CD4-positive, alpha-beta T cell treated with Interleukin-15 for 4 hours (primary cell): ENCODE measurements at places on chromosomes 7 and 10.

GRCh38 chr10:24128066-24128730 lies 80.7 kb upstream of the KIAA1217 start:
- no peak for DNase-seq

DNA sequence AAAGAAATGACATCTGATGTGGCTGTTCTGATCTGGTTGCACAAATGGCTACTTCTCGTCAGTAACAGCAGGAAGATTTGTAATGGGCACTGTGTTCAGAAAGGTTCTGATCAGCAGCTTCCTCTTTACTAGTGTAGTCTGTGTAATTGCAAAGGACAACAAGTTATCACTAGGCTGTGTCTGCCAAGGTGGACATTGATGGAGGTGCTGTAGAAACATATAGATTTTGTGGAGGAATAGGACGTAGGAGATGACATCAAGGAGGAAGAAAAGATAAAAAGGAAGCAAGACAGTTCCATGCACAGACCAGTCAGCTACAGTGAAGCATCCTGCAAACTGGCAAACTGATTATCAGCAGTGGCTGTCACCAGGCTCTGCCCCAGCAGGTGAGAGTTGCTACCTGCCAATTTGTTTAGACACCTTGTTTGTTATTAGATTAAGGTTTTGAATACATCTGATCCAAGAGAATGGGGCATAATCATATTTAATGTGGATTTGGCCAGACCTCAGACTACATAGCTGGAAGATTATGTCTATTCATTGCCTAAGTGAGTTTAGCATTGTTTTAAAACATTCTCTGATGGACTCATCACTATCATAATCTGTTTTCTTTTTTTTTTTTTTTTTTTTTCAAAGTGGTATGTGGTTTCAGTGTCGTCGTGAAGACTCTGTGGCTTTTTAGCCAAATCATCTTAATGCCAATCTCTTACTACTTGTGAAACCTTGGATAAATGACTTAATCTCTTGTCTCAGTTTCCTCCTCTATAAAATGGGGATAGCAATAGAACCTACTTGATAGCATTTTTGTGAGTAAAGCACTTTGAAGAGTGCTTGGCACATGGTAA lies 417.9 kb upstream of the LRGUK start:
- DNase-seq = no peak

DNA sequence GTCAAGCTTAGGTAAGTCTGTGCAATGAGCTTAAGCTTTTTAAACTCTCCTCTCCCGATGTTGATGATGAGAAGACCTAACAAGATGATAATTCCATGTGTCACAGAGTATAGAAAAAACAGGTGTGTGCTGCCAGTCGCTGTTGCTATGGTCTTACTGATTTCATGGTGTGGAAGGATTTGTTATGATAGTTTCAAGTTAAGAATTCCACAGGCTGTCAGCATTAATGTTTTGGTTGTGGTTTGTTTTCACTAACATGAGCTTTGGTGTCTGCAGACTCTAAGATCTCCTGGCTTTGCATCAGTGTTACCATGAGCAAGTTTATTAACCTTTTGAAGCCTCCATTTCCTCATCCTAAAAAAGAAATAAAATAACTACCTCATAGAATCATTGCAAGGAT lies 123.7 kb downstream of the NSUN6 start:
- DNase-seq = no peak

DNA sequence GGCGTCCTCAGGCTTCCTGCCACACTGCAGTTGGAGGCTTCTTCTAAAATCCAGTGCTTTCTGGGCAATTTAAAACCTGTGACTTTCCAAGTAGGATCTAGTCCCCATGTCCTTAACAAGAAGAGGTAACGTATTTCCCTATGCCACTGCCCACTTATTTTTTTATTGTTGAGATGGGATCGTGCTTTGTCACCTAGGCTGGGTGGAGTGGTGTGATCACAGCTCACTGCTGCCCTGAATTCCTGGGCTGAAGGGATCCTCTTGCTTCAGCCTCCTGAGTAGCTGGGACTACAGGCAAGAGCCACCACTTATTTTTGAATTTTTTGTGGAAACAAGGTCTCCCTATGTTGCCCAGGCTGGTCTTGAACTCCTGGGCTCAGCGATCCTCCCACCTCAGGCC lies 63.4 kb downstream of the DAGLB start:
- no peak for DNase-seq

GRCh38 chr10:69802424-69803161 lies 887 bp downstream of the COL13A1 start:
- no peak for DNase-seq

DNA sequence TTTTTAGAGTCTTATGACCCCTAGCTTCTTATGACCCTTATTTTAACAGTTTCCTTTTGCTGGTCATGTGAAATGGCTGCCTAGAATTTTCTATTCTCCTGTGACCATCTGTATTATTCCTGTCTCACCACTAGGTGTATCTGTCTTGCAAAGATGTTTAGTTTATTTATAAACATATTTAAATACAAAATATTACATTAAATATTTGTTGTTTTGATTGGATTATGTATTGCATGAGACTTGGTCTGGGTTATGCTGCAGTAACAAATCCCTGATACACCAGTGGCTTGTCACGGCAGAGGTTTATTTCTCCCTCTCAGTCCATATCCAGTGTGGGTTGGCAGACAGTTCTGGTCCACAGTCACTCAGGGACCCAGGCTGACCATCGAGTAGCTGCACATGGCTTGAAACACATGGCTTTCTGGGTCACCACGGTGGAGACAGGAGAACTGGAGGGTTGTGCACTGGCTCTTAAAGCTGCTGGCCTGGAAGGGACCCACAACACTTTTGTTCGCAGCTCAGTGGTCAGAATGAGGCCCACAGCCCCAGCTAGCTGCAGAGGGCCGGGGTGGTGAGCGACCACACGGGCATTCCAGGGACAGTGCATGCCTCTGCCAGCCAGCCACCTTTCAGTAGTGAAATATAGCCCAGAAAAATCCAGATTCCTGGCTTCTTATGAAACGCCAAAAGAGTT lies 7.4 kb downstream of the RASSF4 start:
- DNase-seq = no peak

DNA sequence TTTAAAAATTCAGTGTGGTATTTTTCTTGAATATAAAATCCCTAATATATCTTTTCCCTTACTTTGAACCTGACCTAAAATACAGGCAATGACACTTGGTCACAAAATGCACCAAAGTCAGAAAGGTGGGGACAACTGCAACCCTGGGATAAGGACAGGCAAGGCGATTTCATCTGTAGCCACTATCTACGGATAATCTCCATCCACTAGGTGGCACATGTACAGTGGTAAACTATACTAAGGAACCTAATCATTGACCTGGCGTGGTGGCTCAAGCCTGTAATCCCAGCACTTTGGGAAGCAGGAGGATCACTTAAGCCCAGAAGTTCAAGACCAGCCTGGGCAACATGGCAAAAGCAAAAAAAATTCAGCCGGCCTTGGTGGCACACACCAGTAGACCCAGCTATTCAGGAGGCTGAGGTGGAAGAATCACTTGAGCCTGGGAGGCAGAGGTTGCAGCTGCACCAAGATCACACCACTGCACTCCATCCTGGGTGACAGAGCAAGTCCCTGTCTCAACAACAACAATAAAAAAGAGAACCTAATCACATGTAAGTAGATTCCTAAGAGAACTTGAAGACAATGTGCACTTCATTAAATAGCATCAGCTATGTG lies 98.9 kb downstream of the KMT2C start:
- peak; percentile 42 for DNase-seq

DNA sequence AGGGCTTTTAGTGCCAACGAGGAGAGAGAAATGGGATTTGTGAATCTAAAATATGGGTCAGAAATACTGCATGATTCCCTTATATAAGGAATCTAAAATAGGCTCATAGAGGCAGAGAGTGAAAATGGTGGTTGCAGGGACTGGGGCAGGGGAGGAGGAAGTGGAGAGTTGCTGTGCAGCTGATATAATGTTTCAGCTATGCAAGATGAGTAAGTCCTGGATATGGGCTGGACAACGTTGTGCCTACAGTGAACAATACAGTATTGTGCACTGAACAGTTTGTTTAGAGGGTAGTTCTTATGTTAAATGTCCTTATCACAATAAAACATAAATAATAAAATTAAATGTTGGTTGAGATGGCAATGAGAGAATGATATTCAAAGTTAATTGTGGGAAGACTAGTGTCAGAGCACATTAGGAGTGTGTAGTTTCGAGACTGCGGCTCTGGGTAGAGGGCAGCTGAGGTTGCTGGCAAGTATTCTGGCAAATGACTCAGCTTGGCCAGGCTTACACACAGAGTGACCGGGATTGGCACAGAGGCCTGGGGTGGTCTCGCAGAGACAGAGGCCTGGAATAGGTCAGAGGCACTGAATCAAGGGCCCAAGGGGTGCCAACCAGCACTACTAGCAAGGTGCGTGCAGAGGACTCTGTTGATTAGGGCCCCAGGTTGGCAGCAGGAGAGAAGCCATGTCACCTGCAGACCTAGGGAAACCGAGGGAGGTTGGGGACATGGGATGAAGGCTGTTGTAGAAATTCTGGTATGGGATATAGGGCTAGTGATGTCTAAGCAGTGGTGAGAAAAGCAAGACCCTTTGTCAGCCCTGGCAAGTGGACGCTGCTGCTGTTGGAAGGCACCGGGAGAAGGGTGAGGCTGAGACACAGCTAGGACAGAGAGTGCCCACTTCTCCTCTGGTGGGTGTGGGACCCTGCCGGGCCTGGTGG lies 2.8 kb upstream of the DEPP1 start:
- no peak for DNase-seq

DNA sequence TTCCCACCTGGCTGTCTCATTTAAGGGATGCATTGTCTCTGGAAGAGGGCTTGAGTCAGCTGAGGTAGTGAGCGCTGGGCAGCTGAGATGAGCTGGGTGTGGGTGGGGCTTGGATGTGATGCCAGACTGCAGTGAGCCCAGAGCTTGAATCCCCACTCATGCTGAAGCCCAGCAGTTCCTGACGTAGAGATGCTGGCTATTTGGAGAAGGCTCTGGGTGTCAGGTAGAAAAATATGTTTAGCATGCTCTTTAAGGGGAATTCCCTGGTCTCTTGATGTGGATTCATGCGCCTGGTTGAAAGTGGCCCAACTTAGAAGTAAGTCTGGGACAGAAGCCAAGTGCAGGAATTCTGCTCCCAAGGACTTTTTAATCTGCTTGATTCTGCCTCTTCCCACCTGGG lies 241.5 kb upstream of the IGFBP3 start:
- no peak for DNase-seq

DNA sequence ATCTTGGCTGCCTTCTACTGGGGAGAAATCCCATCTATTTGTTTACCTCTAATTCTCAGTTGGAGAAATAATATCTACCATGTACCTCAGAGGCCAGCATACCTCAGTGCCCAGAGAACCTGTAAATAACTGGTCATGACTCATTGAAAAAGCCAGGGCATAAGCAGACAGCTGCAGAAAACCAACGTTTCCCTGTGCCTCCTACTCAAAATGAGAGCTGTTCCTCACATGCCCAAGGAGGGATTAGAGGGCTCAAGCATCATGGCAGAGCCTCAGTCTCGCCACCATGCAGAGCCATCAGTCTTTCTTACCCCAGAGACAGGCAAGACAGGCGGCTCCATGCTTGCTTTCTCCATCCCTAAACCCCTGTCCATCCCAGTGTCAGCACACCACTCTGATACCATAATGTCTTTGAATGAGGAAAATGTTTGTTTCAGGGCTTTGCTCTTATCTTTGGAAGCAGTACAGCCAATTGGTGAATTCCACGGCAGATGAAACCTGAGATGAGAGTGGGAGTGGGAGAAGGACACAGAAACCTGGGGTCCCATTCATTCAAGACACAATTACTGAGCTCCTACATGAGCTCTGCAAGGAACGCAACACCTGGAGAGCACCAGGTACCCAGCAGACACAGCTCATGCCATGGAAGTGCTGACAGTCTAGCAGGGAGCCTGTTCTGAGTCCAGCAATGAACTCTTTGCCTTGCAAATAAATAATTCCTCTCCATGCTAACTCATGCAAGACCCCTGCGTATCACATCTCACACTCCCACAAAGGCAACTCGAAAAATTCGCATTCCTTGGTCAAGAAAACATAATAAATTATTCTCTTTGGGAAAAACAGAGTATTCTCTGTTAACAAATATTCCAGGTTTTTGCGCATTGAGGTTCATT lies 21.1 kb downstream of the PON1 start:
- DNase-seq = no peak

DNA sequence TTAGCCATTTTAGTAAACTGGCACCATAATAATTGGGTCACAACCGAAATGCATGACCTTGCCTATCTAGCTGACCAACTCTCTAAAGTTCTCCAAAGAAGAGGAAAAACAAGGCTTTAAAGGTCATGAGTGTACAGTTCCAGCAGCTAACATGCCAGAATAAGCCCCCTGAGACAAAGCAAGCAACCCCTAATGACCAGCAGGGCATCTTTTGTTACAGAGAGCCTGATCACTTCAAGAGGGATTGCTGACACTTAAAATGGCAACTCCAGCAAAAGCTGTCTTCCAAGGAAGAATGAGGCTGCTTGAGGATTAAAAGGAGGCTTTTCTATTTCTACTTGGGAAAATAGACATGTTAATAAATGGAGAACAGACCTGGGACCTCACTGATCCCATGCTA lies 213.6 kb downstream of the CDC14C start:
- DNase-seq = no peak

DNA sequence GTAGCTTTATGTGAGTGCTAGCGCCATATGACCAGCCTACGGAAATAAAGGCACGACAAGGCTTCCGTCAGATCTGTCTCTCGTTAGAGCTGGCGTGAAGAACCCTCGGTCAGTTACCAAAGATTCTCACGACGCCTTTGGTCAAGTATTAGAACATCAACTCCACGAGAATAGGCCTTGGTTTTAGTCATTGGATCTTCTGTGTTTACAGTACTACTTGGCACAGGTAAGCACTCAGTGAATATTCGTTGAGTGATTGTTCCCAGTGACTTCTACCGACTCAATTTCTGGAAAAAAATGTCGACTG lies 316 bp downstream of the RBM48 start:
- DNase-seq = no peak

GRCh38 chr7:18547509-18548187 lies 52.1 kb downstream of the HDAC9 start:
- no peak for DNase-seq

DNA sequence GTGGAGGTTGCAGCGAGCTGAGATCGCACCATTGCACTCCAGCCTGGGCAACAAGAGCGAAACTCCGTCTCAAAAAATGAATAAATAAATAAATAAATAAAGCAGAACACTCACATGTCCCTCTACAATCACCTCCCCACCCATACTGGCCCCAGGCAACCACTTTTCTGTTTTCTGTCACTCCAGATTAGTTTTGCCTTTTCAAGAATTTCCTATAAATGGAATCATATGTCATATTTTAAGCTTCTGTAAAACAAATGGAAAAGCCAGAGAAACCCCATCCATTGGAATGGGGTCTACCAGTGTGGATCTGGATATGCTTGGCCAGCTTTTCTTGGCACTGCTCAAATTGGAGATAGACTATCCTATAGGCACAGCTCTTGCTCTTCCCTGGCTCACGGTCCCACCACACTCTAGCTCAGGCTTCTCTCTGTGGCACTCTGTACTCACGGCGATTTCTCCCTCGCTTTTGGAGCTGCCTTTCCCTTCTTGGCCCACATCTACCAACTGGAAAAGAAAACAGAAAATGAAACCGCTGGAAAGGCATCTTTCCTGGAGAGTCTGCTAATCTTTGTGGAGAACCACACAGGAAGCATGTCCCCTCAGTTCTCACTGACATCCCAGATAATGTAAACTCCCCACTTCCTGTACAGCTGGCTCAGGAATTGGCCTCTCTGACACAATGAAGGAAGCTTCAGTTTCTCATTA lies 210.1 kb downstream of the JCAD start:
- no peak for DNase-seq
